Esophagus muscularis mucosa (tissue), 4 donors: ENCODE measurements at places on chromosomes 2 and 18. TPM values are rescaled to one million over a fixed set of nuclear protein-coding genes. Genes with fewer than 3 reads are reported as not detected.

LHCGR gene
- total RNA-seq, result 0.65 TPM

RAX gene
- total RNA-seq, result not detected

- DNase-seq, result no peak
- no peaks in the 10 kb centered on the region for H3K27me3 ChIP-seq
- no peaks in the 10 kb centered on the region for H3K36me3 ChIP-seq
- H3K4me1 ChIP-seq, result no peaks in the 10 kb centered on the region
- H3K27ac ChIP-seq, result no peak overlapping the region
- no peak overlapping the region for H3K4me3 ChIP-seq
Measured at GRCh38 chr2:437756-438393, 150.0 kb upstream of the ALKAL2 start.

- peak overlapping the region; percentile 79 for H3K4me3 ChIP-seq
- no peaks in the 10 kb centered on the region for H3K27me3 ChIP-seq
- no peaks in the 10 kb centered on the region for H3K36me3 ChIP-seq
- H3K27ac ChIP-seq, result peak overlapping the region; percentile 94
Measured at GRCh38 chr2:64989982-64990614, 899 bp downstream of the SLC1A4 start.

DNA sequence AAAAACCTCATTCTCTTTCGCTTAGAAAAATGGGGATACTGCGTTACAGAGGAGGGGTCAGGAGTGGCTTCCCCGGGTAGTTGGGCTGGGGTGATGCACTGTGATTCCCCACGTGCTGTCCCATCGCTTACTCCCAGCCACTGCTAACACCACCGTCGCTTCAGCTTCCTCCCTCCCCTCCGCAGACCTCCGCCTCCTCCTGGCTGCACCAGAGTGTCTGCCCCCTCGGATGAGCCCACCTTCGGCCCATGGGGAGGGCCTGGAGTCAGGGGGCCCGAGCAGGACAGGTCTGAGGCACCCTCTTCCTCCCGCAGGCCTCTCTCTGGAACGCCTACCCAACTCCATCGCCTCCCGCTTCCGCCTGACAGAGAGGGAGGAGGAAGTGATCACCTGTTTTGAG is 59.1 kb upstream of the MCFD2 start:
- no peak for DNase-seq
- H3K27me3 ChIP-seq, result no peaks in the 10 kb centered on the region
- no peak overlapping the region for H3K27ac ChIP-seq
- peaks cover 17% of the 10 kb centered on the region for H3K4me1 ChIP-seq
- H3K4me3 ChIP-seq, result no peak overlapping the region

DNA sequence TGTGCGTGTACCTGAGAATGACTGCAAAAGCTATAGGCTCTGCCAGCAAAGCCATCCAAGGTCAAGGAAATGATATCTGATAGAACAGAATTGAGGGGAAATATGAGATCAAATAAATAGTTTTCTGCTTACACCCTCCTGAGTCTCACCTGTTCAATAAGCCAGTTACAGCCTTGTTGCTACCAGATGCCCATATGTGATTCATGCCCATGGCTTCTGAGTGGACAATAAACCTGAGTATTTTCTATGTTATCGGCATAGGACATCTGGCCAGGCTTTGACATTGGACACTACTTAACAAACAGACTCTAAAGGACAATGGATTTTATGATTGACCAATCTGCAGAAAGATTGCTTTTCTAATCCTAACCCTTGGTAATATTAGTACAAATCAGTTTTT is 297.9 kb downstream of the LRATD1 start:
- peak; percentile 10 for DNase-seq
- no peak overlapping the region for H3K4me3 ChIP-seq
- no peaks in the 10 kb centered on the region for H3K4me1 ChIP-seq
- no peaks in the 10 kb centered on the region for H3K36me3 ChIP-seq
